ENCODE measurements at places on chromosomes 1 and 21.

GRCh38 chr1:185152187-185152767 is 4.5 kb downstream of the TRMT1L start:
- DNase-seq = no peak

GRCh38 chr1:12458571-12458970 is 159.4 kb downstream of the DHRS3 start:
- DNase-seq = no peak

- DNase-seq = no peak
Observed at GRCh38 chr1:111392042-111392441, 35.5 kb downstream of the OVGP1 start.

- no peak for DNase-seq
Observed at GRCh38 chr21:32990666-32991065, 35.1 kb upstream of the OLIG2 start.

DNA sequence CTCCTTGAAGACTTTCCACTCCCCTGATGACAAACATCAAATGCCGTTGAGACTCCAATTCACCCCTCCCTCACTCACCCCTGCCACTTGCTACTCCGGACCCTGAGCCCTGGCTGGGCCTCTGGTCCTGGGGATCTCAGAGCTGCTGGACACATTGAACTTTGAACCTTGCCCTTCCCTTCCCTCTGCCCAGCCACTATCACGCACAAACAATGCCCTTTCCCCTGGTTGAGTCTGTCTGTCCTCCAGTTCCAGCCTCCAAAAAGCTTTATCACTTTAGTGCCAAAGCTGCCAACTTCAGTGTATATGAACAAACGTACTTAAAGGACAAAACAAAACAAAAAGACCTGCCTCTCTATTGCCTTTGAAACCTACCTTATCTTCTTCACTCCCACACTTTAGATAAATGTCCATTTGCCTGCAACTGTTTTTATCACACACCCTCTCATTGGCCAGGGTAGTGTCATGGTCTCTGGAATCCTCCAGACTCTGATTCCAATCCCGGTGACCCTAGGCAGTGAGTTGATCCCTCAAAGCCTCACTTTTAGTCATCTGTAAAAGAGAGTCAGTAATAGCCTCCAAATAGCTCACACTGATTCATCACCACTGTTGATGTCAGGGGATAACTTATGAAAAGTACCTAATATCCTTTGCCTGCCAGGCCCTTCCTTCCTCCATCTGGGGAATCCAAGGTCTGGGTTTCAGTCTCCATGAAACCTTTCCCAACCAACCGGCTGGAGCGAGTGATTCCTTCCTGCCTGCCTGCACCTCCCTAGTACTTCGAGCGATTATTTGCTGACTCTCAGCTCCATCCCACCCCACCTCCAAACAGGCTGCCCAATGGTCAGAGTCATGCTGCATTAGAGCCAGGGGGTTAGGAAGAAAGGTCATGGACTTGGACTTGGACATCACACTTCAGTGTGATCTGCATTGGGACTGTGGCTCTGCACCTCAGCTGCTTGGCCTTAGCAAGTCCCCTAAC is 15.9 kb upstream of the SPOCD1 start:
- no peak for DNase-seq

- DNase-seq = no peak
Observed at GRCh38 chr1:222129041-222129440, 387.2 kb upstream of the DUSP10 start.

DNA sequence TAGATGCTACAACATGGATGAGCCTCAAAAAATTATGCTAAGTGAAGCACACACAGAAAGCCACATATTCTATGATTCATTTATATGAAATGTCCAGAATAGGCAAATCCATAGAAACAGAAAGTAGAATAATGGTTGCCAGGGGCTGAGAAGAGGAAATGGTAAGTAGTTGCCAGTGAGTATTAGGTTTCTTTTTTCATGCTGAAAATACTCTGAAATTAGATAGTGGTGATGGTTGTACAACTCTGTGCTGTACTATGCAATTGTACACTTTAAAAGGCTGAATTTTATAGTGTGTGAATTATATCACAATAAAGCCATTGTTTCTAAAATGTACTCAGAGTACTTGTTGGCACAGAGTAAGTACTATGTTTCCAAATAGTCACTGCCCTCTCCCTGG is 15.5 kb upstream of the GFI1 start:
- no peak for DNase-seq

DNA sequence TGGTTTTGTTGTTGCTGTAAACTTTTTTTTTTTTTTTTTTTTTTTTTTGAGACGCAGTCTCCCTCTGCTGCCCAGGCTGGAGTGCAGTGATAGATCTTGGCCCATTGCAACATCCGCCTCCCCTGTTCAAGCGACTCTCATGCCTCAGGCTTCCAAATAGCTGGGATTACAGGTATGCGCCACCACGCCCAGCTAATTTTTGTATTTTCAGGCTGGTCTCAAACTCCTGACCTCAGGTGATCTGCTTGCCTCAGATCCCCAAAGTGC is 78.9 kb upstream of the SLC45A1 start:
- DNase-seq = no peak

- DNase-seq = no peak
Observed at GRCh38 chr1:207311888-207312603, 9.4 kb upstream of the CD55 start.

DNA sequence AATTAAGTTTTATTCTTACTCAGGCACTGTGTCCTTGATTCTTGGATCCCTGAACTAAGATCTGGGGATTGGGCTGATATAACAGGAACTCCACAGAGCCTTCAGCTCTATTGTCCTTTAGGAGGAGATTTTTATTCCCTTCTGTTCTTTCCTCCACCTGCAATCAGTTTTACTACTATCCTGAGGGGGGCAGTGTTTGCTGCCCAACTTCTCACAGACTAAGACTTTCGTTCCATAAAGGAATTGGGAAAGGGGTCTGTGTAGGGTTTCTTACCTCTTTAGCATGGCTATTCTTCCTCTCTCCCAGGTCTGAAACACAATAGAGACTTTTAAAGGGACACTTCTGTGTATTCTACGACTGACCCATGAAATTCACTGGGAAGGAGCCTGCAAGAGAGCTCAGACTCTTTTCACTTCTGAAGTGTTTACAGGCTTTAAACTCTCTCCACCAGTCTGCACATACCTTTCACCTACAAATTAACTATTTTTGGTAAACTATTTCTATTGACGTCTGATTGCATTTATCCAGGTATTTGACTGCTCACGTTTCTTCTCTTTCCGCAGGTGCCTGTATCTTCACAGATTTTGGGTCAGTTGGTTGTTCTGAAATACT is 103.3 kb upstream of the DEPDC1 start:
- peak; percentile 52 for DNase-seq

GRCh38 chr1:226069811-226070489 is 7.4 kb downstream of the H3-3A start:
- no peak for DNase-seq

- no peak for DNase-seq
Observed at GRCh38 chr1:108592030-108592759, 32.3 kb downstream of the EEIG2 start.

GRCh38 chr1:182066934-182067333 is 5.4 kb upstream of the ZNF648 start:
- DNase-seq = no peak

DNA sequence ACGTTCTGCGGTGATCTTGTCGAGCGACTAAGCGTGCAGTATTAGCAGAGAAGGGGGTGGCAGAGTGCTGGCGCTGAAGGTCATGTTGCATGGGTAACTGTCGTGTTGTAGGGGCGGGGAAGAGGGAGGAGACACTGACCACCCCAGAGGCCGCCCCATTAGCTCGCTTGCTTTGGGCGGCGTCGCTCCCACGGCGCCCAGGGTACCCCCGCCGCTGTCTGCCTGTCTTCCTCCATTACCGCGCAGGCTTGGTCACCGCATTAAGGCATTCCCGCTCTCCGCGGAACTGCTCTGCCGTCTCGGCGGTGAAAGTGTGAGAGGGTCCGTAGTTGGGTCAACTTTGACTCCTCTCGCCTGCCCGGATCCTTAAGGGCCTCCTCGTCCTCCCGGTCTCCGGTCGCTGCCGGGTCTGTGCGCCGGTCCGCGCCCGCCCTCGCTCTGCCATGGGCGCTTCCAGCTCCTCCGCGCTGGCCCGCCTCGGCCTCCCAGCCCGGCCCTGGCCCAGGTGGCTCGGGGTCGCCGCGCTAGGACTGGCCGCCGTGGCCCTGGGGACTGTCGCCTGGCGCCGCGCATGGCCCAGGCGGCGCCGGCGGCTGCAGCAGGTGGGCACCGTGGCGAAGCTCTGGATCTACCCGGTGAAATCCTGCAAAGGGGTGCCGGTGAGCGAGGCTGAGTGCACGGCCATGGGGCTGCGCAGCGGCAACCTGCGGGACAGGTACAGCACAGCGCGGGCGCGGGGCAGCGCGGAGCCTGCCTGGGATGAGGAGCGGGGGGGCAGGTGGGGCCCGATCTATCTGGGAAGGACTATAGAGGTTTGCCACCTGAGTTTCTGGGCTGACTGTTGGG is at the start of gene MTARC2:
Gene MTARC2, plus strand, starts transcription at position 234 of the 846 bp plus-strand sequence. Its CDS starts 210 bp downstream, at position 444.
- peak; percentile 62 for DNase-seq

DNA sequence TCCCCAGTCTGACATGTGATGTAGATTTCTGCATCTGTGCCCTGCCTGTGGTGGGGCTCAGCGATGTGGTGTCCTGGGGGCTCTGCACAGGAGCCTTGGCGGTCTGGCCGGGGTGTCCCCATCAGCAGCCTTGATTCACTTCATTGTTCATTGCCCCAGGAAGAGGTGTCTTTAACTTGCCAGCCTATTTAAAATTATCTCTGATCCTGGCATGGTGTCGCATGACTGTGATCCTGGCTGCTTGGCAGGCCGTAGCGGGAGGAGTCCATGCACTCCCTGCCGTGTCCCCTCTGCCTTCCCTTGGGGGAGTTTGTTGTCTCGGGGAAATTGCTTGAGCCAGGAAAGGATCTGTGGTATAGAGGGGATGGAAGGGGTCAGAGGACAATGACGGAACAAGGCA is 59.9 kb downstream of the TRIM11 start:
- DNase-seq = no peak

DNA sequence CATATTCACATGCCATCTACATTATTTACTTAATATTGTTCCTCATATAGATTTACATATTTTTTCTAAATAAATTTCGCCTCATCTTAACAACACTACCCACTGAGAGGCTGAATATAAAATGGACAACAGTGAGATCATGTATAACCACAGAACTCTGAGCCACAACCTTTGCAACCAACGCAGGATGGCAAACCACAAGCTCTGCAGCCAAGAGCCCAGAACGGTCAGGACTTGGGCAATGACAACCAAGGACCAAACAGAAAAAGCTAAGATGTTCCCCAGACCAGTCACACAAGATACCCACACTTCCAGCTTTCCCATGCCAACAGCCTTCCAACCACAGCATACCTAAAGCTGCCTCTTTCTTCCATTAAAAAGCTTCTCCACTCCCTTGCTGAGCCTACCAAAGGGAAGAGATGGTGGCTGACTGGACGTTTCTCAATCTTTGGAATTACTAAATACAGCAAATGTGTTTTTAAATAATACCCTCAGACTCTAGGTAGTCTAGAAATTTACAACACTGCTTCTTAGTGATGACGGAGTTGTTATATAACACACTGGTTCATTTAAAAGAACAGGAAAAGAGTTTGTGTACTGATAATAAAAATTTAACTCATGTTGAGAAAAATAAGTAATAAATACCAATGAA is 117.9 kb downstream of the AKT3 start:
- no peak for DNase-seq

GRCh38 chr1:160823296-160823695 is 27.3 kb downstream of the LY9 start:
- no peak for DNase-seq

Measured in HEK293T (cell line).